ENCODE measurements at places on chromosomes 16 and 17.

GRCh38 chr16:50025537-50025931, 509 bp downstream of the CNEP1R1 start:
- no peak for DNase-seq

GRCh38 chr17:80328634-80329380, 68.2 kb downstream of the RNF213 start:
- DNase-seq = no peak

GRCh38 chr17:7969433-7969832, 33.0 kb upstream of the GUCY2D start:
- DNase-seq = no peak

- no peak for DNase-seq
These were observed 220.2 kb upstream of the CDH8 start for GRCh38 chr16:62256406-62256805.

GRCh38 chr16:66905633-66906539, 12.8 kb downstream of the CDH16 start:
- DNase-seq = no peak

- DNase-seq = no peak
These were observed 26.8 kb upstream of the NKD1 start for GRCh38 chr16:50521246-50521900.

DNA sequence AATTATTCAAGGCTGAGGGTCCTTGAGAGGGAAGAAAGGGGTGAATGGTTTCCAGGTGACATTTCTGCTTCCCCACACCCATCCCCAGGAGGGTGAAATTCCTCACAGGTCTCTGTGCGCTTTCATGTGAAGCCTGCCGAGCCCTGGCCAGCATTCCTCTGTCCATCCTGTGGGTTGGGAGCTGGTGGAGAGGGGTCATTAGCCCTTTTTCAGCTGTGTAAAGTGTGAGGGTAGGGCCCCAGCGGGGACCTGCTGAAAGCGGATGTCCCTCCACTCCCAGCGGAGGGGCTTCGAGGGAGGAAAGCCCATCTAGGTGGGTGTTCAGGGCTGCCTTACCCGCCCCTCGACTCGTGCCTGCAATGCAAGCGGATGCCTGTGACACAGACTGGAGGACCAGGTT, 53.3 kb upstream of the DLX4 start:
- DNase-seq = no peak

DNA sequence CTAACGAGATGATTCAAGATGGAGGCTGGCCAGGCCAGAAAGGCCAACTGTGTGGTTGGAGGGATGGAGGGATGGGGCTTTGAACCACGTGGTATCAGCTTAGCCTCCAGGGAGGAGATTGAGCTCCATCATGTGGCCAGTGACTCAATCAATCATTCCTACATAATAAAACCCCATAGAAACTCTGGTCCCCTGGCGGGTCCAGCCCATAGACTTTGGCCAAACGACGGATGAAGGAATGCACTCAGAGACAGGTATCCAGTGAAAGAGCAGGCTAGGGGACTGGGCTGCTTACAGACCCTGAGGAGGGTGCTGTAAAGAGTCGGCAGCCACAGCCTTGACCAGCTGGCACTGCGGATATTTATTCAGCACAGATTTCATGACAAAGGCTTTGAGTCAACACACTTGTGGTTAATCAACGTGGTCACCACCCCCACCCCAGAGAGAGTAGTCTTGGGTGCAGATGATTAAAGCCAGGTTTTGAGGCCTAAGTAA, 308.7 kb upstream of the TNRC6C start:
- DNase-seq = no peak

DNA sequence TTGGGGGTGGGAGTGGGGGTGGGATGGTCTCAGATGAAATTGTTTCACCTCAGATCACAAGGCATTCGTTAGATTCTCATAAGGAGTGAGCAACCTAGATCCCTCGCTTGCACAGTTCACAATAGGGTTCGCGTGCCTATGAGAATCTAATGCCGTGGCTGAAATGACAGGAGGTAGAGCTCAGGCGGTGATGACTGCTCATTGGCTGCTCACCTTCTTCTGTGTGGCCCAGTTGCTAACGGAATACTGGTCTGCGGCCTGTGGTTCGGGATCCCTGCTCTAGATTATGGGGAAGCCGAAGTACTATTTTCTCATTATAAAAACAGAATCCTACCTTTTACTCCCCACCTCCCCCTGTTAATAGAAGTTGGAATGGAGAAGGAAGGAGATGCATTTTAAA, 18.9 kb downstream of the CLTC start:
- DNase-seq = no peak

DNA sequence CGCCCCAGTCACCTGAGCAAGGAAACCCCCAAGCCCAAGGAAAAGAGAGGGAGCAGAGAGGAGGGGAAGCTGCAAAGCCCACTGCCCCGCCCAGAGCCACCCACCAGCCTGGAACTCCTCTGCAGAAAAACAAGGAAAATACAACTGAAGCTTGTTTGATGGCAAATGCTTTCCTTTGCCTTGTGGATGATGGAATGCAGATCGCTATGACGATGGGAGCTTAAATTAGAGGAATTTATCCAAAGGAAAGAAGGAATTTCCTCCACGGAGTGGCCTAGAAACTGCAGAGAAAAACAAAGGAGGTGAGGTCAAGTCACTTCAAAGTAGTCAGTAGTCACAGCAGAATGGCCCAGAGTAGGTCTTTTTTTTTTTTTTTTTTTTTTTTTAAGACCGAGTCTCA, 31.5 kb upstream of the ASGR2 start:
- DNase-seq = no peak

GRCh38 chr17:51629232-51629631, 368.9 kb downstream of the UTP18 start:
- no peak for DNase-seq

DNA sequence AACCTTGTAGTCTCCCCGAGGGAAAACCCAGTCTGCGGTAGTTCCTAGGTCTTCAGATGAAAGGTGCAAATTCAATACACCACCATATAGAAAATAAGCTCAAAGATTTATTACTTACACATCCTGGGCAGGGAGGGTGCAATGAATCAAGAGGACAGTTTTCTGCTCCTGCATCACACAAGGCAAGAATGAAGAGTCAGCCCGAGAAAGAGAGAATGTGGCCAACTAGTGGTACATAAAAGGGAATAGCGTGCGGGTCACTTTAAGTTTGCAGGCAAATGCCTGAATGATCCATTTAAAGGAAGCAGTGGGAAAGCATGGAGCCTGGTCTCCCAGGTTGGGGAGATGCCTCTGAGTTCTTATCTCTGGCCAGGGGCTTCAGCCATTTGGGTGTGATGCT, 403.4 kb downstream of the GRIN2A start:
- no peak for DNase-seq

GRCh38 chr17:48615047-48615962, at the start of gene HOXB8:
Gene HOXB8 (minus strand): TSS chr17:48615292. CDS start chr17:48614704, 588 bp downstream.
- DNase-seq = no peak

- DNase-seq = peak; percentile 56
These were observed at the start of gene C1QTNF1 for GRCh38 chr17:79023886-79024771. Gene C1QTNF1 (plus strand): TSS chr17:79024169. CDS start chr17:79043969, 19,800 bp downstream.

DNA sequence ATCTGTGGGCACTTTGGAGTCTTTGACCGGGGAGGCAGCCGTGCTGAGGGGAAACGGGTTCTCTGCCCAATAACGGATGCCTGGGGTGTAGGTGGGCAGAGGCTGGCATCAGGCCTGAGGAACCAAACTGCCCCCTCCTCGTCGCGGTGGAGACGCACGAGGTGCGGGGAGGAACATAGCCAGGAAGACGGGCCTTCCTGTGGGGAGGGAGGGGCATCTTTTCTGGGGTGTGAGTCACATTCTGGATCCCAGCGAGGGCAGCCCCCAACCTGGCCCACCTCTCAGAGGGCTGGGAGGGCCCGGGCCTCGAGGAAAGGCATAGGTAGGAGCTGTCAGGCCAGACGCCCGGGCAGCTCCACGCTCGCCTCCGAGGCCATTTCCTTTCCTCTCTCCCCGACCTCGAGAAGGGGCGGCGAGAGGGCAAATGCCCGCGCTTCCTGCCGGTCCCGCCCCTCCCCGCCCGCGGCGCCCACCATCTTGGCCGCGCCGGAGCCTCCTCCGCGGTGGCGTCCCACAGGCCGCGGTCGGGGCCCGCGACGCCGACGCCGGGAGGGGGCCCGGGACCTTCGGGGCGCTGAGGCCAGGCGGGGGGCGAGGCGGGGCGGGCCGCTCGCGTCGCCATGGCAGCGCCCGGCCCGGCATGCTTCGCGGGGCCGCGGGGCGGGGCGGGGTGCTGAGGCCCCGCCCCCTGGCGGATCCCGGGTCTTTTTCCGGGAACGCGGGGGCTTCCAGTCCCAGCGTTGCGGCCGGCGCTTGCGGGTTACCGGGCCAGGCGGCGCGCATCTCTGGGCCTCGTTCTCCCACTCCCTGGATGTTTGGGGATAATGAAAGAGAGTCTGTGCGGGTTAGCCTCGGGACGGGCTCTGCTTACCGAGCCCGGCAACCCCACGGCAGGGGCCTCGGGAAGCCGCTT, 13.2 kb downstream of the RAI1 start:
- peak; percentile 46 for DNase-seq

- no peak for DNase-seq
These were observed 188.0 kb downstream of the ENGASE start for GRCh38 chr17:79262624-79263023.

DNA sequence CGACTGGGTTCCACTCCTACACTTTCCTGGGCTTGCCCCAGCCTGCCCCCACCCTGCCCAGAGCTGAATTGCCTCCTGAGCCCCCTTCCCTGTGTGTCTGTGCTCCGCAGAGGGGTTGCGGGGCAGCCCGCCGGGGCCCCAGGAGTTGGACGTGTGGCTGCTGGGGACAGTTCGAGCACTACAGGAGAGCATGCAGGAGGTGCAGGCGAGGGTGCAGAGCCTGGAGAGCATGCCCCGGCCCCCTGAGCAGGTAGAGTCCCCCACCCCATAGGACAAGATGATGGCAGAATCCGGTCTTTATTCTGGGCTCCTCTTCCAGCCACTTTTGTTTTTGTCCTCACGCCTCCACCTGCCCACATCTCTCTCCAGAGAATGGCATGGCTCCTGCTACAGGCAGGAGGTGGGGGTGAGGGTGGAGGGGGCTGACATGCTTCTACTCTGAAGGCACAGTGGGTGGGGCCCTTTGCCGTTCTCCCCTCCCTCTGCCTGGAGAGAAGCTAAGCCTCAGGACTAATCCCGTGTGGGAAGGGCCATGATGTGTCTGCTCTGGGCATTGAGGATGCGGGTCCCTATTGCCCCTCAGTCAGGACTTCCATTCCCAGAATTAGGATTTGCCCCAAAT, 3.5 kb downstream of the ACBD4 start:
- no peak for DNase-seq

GRCh38 chr16:24778671-24779070, 49.2 kb downstream of the TNRC6A start:
- DNase-seq = no peak
